ENCODE measurements at places on chromosomes 1 and 21.

DNA sequence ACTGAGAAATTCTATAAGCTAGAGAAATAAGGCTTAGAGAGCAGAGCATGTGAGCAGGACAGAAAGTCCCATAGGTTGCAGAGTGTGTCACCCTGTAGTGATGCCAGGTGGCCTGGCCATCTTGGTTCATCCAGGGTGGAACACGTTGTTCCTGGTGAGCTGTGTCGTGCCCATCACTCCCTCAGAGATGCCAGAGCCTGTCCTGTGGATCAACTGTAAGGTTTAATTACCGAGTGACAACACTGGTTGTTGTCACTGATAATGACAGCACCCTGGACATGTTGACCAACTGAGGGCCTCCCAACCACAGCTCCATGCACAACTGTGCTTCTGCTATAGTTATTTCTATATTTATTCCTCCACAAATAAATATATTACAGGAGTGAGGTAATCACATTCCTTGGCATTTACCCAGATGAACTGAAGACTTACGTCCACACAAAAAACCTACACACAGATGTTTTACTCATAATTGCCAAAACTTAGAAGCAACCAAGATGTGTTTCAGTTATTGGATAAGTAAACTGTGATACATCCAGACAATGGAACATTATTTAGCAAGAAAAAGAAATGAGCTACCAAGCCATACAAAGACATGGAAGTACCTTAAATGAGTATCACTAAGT is 6.2 kb downstream of the C1orf198 start:
- no peak for DNase-seq

GRCh38 chr1:41700581-41700980 is 216.1 kb upstream of the EDN2 start:
- DNase-seq: no peak

DNA sequence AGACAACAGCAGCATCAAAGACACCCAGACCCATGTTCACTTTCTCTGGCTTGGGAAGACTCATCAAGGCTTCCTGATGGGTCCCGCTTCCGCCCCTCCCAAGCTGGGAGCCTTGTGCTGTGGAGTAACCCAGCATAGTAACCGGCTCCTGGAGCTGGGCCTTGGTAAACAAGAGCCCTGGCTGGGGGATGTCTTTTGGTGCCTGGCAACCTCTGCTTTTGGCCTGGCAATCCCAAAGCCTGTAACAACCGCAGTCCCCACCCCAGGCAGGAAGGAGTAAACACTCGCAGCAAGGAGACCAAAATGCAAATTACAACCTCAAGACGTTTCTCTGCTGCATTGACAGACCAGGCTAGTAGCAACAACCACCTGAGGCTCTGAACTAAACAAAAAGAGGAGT is 16.9 kb upstream of the THRAP3 start:
- DNase-seq: peak; percentile 57

DNA sequence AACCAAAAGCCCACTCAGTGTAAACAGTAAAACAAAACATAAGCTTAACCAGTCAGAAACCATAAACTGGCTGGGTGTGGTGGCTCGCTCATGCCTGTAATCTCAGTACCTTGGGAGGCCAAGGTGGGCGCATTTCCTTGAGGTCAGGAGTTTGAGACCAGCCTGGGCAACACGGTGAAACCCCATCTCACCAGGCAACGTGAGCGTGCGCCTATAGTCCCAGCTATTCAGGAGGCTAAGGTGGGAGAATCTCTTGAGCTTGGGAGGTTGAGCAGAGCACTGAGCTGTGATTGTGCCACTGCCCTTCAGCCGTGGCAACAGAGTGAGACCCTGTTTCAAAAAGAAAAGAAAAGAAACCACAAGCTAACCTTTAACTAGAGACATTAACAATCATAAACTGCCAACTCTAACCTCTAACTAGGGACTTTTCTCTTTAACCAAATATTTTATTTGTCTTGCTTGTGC is 13.1 kb upstream of the PRRC2C start:
- no peak for DNase-seq

DNA sequence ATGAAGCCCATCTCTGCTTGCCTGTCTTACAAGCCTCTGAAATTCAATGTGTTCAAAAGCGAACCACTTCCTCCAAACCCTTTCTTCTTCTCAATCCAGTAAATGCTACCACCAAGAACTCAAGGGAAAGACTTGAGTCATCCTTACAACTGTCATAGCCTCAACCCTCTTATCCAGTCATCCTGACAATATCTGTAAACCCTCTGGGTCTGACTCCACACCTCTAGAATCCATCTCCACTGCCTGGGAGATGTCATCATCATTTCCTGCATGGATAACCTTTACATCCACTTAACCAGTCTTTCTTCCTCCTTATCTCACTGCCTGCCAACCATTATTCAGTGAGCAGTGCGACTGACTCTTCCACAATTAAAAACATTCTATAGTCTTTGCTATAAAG is 441.1 kb downstream of the SETD4 start:
- no peak for DNase-seq

GRCh38 chr1:118461154-118461553 is 276.1 kb upstream of the SPAG17 start:
- DNase-seq: no peak

Measured in A549 (cell line).